ENCODE measurements at places on chromosomes 16 and 17.

DNA sequence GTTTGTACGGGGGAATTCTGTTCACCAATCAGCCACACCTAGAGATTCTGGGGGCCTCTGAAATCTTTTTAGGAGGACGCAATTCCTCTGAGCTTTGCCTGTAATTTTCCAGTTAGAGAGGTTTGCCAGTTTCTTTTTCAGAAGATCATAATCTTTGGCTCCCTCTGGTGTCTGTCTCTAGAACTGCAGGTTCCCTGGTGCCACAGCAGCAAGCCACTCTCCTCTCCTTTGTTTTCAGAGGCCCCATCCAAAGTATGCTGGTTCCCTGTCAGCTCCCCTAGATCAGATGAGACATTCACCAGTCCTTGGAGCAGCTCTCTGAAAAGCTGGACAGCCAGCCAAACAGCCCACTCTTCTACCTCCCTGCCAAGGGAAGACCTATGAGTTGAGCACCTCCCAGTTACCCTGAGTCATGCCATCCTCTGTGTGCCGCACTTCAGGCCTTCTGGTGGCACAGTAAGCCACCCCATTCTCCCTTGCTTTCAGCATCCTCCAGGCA lies 36.1 kb downstream of the RNF112 start:
- peak; percentile 64 for DNase-seq

GRCh38 chr16:13507530-13507929 lies 412.4 kb upstream of the ERCC4 start:
- DNase-seq = no peak

- no peak for DNase-seq
Measured at GRCh38 chr16:963913-964312, 6.9 kb downstream of the LMF1 start.

DNA sequence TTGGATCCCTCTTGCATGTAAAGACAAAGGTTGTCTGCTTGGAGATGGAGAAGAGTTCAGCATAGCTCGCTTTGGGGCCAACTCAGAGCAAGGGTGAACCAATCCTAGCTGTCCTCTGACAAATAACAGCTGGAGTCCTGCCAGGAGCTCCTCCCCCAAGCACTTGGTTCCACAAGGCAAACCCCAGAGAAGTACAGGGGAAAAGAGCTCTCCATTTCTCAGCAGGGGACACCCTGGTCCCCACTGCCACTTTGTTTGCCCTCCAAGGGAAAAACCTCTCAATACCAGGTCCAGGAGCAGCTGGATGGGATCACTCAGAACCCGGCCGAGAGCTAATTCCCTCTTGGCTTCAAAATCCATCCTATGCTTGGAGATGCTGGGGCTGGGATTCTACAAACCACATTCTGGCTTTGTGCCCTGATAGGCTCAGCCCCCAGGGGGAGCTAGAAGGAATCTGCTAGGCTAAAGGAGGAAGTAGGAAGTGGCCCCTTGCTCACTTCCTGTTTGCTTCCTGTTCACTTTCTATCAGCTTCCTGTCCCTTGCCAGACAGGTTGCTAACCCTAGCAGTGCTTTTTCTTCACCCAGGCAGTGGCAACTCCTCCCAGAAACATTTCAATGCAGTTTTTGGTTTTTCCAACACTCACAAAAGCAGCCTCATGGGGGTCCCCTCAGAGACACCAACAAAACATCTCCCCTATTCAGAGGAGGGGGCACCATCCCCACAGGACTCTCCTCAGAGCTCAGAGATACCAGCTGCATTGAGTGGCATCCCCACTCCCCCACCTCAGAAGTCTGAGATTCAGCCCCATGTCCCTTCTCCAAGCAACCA lies 30.7 kb downstream of the CDRT4 start:
- no peak for DNase-seq

GRCh38 chr17:62787366-62787765 lies 20.7 kb downstream of the MARCHF10 start:
- DNase-seq = no peak

- DNase-seq = no peak
Measured at GRCh38 chr16:17921357-17921978, 415.1 kb downstream of the NPIPA8 start.

DNA sequence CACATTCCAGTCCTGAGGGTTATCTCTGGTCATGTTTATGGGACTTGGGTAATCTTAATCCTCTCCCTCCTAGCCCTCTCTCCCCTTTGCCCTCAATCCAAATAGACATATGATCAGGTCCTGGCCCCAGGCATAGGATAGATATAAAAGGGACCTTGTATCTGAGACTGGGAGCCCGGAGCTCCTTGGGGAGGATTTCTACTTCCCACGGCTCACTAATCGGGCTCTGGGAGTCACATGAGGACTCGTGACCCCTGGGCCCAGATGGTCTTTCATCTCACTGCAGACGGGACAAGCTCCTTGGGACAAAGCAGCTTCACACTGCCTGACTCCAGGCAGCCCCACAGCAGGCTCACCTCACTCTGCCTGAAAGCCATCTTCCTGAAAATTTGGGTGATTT lies 57.8 kb upstream of the LYRM9 start:
- no peak for DNase-seq

GRCh38 chr17:79844869-79845600 lies 5.8 kb upstream of the CBX4 start:
- no peak for DNase-seq

Measured in glomerular endothelial cell (primary cell).